ENCODE measurements at places on chromosomes 1 and 21.

GRCh38 chr1:7517611-7518330, 253.3 kb upstream of the VAMP3 start:
- DNase-seq = no peak

- DNase-seq = no peak
Observed at GRCh38 chr1:202801175-202801574, 7.0 kb downstream of the KDM5B start.

DNA sequence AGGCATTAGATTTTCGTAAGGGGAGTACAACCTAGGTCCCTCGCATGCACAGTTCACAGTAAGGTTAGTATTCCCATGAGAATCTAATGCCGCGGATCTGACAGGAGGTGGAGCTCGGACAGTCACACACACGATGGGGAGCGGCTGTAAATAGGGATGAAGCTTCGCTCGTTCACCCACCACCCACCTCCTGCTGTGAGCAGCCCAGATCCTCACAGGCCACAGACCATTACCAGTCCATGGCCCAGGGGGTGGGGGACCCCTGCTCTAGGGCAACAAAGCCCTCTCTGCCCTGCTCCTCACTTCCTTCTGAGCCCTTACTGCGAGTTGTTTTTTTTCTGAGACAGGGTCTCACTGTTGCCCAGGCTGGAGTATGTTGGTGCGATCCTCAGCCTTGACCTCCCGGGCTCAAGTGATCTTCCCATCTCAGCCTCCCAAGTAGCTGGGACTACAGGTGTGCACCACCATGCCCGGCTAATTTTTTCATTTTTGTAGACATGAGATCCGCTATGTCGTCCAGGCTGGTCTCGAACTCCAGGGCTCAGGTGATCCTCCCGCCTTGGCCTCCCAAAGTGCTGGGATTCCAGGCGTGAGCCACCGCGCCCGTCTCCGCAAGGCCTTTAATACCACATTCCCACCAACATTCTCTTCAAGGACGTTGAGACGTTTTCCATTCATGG, 21.3 kb downstream of the TRPM2 start:
- no peak for DNase-seq

DNA sequence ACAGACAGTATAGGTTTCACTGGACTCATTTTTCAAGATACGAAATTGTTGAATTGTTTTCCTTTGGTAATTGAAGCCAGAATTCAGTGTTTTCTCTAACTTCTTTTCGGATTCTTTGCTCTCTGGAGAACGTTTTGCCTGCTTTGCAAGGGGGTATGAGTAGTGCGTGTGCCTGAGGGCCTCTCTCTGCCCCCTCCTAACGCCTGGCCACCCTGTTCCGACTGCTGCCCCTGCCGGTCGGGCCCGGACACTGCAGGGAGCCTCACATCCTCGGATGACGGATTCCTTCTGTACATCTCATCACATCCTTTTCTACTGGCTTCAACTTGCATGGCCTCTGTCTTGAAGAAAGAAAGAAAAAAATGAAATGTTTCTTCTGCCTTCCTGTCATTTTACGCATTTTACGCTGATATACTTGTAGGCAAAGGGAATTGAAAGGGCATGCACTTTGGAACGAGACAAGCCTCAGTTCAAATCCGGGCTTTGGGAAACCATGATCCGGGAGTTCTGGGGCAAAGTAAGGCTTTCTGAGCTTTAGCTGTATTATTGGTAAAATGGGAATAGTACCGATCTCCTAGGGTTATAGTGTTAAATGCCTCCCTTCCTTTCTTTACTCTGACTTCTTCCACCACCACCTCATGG, 65.1 kb downstream of the DISC1 start:
- DNase-seq = no peak

DNA sequence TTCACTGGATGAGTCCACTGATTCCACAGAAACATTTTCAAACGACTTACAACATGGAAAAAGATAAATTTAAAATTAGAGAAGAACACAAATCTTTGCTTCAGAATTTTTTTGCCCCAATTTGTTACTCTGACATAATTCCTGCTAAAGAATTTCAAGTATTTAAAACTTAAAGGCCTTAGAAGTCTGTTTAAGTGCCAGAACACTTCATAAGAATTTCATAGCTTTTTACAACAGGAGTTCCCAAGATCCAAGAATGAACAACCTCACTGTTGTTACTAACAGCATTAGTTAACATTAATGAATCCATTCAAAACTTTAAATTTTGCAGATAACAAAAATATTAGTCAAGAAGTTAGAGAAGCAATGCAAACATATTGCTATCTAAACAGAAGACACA, 31.7 kb downstream of the ARHGAP29 start:
- DNase-seq = no peak

- DNase-seq = peak; percentile 82
Observed at GRCh38 chr1:221829327-221830015, 87.6 kb upstream of the DUSP10 start.

- DNase-seq = no peak
Observed at GRCh38 chr1:23530087-23530746, 816 bp downstream of the E2F2 start.

GRCh38 chr1:66373157-66373591, 160.8 kb upstream of the SGIP1 start:
- no peak for DNase-seq

DNA sequence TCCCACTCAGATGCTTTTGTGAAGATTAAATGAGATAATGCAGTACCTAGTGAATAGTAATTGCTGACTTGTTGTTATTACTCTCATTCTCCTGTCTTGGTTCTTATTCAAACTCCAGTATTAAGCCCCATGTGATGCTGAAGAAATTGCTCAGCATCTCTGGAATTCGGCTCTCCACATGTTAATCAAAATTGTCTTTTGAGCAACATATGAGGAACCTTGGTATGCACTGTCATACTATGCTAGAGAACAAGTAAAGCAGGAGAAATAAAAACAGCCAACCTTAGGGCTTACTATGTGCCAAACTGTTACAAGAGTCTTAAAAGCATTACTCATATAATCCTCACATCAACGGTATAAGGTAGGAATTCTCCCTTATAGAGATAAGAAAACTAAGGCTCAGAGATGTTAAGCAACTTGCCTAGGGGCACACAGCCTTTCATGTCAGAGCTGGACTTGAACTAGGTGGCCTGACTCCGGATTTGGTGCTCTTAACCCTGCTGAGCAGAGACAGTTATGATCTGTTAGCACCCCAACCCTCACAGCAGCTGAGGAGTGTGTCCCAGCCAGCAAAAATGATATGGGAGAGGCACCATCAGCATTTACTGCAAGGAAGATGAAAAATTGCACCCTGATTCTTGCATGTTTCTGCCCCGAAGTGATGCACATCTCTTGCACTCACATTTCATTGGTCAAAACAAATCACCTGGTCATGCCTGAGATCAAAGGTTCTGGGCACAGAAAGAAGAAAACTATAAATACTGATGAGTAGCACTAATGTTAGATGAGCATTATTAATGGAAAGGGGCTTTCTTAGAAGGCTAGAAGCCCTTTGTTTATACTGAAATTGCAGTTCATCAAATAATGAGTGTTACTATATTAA, 102.3 kb downstream of the OMA1 start:
- DNase-seq = no peak

- DNase-seq = no peak
Observed at GRCh38 chr21:41142051-41142795, 25.7 kb upstream of the BACE2 start.

GRCh38 chr1:208008534-208008933, 97.6 kb upstream of the CD34 start:
- no peak for DNase-seq

DNA sequence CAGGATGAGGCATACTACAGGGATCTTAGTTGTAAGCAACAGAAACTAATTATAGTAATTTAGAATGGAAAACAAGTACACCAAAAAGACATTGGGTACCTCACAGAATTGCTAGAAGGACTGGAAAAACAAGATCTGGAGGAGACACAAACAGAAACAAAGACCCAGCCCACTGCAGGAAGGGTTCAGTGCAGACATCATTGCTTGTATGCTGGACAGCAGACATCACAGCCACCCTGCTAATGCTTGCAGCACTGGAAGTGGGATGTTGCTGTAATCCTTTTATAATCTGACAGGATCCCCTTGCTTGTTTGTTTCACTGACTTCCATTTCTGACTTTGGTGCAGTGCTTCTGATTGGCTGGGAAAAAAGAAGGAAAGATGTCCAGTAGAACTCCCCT, 111.4 kb upstream of the ZNF678 start:
- no peak for DNase-seq

DNA sequence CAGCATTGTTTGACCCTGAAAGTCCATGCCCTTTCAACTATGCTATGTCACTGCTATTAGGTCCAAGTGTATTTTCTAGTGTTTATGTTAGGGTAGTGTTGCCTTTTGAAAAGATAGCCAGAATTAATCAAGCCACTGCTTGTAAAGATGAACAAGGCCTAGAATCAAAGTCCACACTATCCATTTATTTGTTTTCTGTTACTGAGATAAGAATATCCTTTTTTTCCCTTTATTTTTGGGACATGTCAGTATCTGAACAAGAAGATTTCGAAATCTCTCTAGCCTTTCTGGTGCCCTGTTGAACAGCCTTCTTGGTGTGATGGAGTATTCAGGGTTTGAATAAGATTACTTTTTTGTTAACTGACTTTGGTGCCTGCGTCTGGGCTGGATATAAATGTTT, 16.7 kb downstream of the UBAP2L start:
- DNase-seq = no peak

DNA sequence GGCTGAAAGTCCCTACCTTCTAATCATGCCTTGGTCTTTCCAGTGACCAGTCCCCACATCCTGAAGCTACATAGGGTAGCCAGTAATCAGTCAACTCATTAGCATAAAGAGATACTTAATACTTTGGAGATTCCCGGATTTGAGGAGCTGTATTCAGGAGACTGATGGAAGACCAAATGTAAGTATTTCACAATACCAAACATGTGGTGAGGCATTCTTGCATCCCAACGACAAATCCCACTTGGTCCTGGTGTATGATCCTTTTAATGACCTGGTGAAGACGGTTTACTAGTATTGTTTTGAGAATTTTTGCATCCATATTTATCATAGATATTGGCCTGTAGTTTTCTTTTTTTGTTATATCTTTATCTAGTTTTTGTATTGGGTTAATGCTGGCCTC, 40.6 kb downstream of the RGS7 start:
- no peak for DNase-seq

DNA sequence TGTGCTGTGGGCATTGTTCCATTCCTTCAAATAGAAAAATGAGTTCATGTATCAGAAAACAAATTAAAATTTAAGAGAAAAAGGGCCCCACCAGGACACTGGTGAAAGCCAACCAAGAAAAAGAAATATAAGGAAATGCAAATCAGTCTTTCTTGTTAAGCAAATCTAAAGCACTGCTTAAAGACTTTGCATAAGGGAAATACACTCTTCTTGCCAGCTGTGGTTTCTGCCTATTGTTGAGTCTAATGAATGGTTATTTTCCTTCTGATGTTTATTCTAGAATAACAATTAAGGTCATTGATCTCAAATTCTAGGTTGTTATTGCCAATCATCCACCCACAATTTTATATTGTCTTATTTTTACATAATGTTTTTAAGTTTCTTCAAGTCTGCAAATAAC, 158.6 kb upstream of the SNX7 start:
- no peak for DNase-seq

DNA sequence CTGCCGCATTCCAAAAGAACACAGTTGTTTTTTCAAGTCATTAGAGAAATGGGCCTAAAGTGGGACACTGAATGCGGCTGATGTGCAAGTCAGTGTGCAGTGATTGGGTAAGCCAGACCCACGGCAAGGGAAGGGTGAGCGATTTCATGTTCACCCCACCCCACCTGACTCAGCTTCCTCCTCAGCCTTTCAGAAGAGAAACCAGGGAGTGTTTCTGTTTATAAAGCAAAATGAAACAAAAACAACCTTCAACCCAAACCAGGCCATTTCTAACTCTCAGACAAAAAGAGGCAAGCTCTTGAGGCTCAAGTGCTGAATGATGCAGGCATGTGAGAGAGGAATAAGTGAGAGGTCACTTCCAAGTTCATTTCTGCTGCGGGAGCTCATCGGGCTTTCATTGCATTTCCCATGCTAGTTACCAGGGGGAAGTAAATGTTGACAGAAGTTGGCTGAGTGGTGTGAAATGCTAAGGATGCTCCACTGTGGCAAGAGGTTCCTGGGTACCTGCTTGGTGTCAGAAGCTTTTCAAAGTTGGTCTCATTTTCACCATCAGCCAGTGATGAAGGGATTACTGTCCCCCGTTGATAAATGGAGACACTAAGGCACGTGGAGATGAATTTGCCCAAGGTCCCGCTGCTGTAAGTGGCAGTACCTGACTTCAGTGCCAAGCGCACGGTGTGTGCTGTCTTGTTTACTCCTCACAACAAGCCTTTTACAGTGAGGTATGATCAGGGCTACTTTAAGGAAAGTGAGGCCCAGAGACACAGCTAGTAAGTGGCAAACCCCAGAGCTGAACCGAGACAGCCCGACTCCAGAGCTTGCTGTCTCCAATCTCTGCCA, 29.1 kb downstream of the STPG1 start:
- DNase-seq = peak; percentile 89

GRCh38 chr21:38413958-38414548, 84.2 kb downstream of the ERG start:
- DNase-seq = no peak

GRCh38 chr1:226608699-226609505, 60.3 kb downstream of the STUM start:
- DNase-seq = peak; percentile 75

GRCh38 chr1:162353078-162353477, 23.6 kb downstream of the SPATA46 start:
- no peak for DNase-seq

- no peak for DNase-seq
Observed at GRCh38 chr1:71850936-71851335, 431.4 kb downstream of the NEGR1 start.

GRCh38 chr1:203652724-203653461, 26.3 kb downstream of the ATP2B4 start:
- no peak for DNase-seq

DNA sequence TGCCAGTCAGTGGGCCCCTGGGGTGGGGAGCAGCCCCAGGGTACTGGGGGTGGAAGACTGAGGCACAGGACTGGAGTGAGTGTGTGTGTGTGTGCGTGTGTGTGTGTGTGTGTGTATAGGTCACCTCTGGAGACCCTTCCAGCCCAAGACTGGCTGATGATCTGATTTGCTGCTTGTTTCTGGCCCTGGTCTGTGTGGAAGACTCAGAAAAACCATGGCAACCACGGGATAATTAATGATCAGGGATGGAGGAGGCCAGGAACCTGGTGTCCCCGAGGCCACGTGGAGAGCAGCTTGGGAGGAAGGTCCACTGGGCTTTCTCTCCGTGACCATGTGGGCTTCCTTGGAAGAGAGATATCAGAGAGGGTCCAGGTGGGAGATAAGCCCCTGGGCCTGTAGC, 4.8 kb upstream of the ACTL8 start:
- no peak for DNase-seq

DNA sequence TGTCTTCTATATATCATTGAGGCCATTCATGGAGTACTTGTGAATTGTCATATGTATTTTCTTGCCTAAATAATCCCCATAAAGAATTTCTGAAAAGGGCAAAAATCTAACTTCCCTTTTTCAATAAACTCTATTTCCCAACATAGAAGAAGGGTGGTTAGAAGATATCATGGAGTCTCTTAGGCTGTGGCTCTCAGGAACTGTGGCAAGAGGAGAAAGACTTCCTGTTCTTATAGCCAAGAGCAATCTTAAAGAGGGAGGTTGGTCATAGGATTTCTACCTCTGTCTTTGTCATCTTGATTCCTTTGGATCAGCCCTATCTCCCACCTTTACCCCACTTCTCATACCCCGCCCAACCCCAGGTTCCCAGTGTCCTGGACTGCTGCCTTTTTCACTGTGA, 175.8 kb downstream of the TYW3 start:
- no peak for DNase-seq

Measured in CD4-positive, CD25-positive, alpha-beta regulatory T cell (primary cell).